ENCODE measurements at places on chromosomes 6 and 20. TPM values are rescaled to one million over a fixed set of nuclear protein-coding genes. Genes with fewer than 3 reads are reported as not detected.

SPATA25 gene
- 4.7 TPM for total RNA-seq

CDC25B gene
- total RNA-seq, result 27.9 TPM

SPAG4 gene
- total RNA-seq, result 2.9 TPM

CST2 gene
- total RNA-seq, result not detected

TRAPPC3L gene
- total RNA-seq, result 0.06 TPM

MRS2 gene
- total RNA-seq, result 28.6 TPM

HLA-DQA2 gene
- 1.3 TPM for total RNA-seq

DNAJC5 gene
- total RNA-seq, result 31.4 TPM

All from metanephros (tissue), 2 donors.